Occipital lobe (tissue), 3 donors: ENCODE measurements at places on chromosomes 1 and 21. TPM values are rescaled to one million over a fixed set of nuclear protein-coding genes. Genes with fewer than 3 reads are reported as not detected.

ZNF281 gene
- 52.4 TPM for total RNA-seq

SLAMF7 gene
- not detected for total RNA-seq

LAPTM5 gene
- 3.9 TPM for total RNA-seq

DVL1 gene
- 70.7 TPM for total RNA-seq

UBL4B gene
- total RNA-seq = not detected

RNU1-3 gene
- under 0.01 TPM for total RNA-seq

CTTNBP2NL gene
- total RNA-seq = 23.9 TPM

FAM163A gene
- total RNA-seq = under 0.01 TPM

MEX3A gene
- total RNA-seq = 42.4 TPM

BEND5 gene
- total RNA-seq = 18.2 TPM

MASP2 gene
- total RNA-seq = not detected

NBPF4 gene
- total RNA-seq = 0.16 TPM

TMPRSS3 gene
- not detected for total RNA-seq

NTMT2 gene
- not detected for total RNA-seq
